ENCODE measurements at places on chromosomes 16 and 17.

DNA sequence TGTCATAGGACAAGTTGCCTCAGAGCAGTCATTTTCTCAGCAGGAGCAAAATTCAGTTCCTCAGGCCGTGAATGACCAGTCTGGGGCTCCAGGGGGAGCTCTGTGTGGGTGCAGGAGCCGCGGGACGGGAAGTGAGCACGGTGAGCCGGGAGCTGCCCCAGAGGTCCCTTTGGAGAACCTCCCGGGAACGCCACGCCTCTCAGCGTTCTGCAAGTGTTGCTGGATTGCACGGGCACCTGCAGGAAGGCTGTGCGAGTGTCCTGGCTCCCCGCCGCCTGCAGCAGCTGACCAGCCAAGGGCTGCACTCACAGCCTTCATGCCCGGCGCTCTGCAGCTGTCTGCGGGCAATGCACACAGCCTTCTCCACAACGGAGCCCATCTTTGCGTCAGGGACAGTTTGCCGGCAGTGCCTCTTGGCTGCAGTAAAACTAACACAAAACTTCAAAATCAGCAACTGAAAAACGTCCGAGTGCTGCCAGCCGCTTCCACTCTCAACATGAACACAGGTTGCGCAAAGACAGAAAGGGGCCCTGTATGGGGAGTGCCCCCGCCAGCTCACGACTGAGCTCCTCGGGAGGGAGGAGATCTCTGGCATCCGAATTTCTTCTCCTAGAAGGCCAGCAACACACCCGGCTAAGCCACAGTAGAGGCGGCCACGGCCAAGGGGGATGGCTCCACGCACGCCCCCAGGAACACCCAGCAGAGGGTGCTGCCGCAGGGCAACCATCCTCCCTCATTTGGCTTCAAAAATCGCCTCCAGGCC, 16.0 kb downstream of the NDUFAF8 start:
- DNase-seq = no peak

DNA sequence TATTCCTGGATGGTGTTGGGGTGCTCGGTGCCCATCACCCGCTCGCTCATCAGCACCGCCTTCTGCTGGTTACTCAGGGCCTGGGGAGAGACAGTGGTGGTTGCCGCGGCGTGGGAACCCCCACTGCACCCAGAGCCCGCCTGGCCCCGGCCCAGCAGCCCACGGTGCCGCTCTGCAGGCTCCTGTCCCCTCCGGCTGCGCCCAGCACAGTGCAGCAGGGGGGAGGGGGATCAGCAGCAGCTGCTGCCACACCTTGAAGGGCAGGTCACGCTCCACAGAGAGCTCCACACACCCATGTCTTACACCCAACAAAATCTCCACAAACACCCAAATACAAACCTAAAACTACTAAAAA, 18.8 kb downstream of the CLUH start:
- no peak for DNase-seq

- DNase-seq = no peak
Observed at GRCh38 chr17:42055496-42055895, 5.1 kb upstream of the C17orf113 start.

DNA sequence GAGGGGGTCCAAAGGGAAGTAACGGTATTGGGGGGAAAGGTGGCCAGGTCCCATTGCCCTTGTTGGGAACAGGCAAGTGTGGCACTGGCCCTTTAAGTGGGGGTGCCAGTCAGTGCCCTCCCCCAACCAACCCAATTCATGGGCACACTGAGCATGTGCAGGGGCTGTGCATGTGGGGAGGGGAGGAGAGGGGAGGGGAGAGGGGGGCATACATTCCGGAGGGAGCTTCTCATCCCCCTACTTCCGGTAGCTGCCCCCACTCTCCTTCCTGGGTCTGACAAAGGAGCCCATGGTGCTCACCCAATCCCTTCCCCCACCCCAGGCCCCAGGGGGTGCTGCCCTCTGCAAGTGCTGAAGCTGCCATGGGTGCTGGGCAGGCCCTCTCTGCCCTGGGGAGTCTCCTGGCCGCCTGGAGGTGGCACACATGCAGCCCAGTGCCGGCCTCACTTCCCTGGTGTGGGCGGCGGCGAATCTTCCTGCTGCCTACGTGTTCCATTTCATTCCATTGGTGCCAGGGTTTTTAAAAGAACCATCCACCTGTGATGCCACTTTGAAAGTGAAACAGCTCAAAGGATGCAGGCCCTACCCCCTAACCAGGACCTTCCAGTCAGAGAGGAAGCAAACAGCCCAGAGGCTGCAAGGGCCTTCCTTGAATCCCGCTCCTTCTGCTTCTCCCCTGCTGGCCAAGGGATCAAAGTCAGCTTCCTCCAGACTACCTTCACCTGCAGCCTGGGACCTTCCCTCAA, 11.0 kb downstream of the HEXIM2 start:
- DNase-seq = peak; percentile 90

GRCh38 chr17:73823684-73824083, 179.4 kb upstream of the SDK2 start:
- DNase-seq = no peak

Data from coronary artery (tissue), 2 donors.